NT2/D1 (cell line): ENCODE measurements at places on chromosomes 3 and 15.

- no peak for DNase-seq
Observed at GRCh38 chr3:65953881-65954733, 84.6 kb downstream of the MAGI1 start.

- DNase-seq: no peak
Observed at GRCh38 chr3:161051856-161052255, 53.3 kb downstream of the B3GALNT1 start.

GRCh38 chr3:156688632-156689452 lies 14.5 kb downstream of the TIPARP start:
- DNase-seq: no peak

- DNase-seq: no peak
Observed at GRCh38 chr3:193688834-193689714, 96.1 kb downstream of the OPA1 start.
